ENCODE measurements at places on chromosomes 7 and 10.

GRCh38 chr10:48677625-48678024 lies 7.0 kb upstream of the WDFY4 start:
- DNase-seq = no peak

- no peak for DNase-seq
These were observed 3.0 kb upstream of the CALHM3 start for GRCh38 chr10:103481974-103482531.

DNA sequence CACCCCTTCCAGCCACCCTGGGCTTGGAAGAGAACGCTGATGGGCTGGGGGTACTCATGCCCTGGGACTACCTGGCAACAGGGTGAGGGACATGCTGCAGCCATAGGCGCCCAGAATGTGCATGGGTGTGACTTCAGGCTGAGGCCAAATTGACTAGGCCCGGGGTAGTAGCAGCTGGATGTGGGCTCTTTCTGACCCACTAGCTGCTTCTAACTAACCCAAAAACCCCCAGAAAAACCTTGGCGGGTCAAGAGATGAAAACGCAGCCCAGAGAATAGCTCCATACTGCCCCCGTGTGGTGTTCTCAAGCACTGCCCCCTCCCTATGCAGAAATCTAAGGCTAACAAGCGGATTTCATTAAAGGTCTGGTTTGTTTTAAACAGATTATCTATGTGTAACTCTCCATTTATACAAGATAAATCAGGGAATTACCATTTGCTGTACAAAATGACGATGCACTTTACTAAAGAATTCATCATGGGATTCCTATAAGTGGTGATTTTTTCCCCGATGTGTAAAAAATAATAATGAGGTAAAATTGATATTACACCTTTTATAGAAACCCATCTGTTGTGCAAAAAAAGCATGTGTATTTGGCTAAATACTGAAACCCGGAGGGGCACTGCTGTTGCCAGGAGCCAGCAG lies 4.2 kb downstream of the SMARCD3 start:
- DNase-seq = peak; percentile 70

DNA sequence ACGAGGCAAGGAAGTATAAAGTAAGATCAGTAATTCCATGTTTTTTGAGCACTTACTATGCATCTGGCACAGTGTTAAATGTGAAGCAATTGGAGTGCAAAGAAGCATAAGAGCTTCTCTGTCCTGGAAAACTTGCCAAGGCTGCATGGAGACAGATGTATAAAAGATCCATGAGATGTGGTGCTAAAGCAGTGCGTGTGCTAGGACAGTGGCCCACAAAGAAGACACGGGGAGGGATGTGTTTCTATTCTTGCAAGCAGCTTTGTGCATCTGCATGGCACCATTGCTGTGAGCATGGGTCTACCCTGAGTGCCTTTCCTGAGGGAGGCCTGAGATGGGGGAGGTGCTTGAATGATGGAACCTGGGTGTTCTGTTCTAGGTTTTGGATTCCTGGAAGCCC lies 5.1 kb upstream of the CDHR3 start:
- no peak for DNase-seq

DNA sequence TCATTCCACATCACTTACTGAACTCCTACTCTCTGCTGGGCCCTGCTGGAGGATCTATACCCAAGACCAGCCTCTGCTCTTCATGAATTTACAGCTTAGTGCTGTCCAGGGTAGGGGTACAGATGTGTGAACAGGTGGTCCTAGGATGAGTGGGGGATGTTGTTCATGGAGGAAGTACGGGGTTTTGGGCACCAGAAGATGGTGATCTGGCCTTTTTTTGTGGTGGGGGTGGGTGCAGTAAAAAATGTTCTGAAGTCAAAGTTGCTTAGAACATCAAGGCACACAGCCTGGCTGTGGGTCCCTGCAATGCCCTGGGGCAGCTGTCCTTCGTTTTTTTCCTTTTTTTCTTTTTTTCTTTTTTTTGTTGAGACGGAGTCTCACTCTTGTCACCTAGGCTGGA lies 34.2 kb upstream of the GNA12 start:
- no peak for DNase-seq

DNA sequence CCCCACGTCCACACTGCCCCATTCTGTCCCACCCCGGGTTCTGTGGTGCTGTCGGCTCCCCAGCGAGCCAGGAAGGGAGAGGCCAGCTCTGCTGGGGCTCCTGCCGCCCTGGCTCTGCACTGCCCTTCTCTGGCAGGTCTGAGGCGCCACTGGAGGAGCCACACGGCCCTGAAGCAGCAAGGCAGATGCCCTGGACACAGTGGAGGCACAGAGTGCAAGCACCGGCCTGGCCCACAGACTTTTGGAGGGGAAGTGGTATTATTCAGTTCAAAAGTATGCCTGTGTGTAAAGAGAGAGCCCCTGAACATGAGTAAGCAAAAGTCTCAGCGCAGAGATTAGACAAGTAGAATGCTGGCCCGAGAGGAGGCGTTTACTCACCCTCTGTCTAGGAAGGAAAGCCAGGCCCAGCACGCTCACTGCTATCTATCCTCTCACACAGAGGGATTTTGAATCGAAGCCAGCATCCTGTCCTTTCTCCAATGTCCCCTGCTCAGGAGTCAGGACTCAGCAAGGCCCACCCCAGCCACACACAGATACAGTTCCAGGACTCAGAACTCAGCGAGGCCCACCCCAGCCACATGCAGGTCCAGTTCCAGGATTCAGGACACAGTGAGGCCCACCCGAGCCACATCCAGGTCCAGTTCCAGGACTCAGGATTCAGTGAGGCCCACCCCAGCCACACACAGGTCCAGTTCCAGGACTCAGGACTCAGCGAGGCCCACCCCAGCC lies 115.0 kb downstream of the EGFR start:
- no peak for DNase-seq

DNA sequence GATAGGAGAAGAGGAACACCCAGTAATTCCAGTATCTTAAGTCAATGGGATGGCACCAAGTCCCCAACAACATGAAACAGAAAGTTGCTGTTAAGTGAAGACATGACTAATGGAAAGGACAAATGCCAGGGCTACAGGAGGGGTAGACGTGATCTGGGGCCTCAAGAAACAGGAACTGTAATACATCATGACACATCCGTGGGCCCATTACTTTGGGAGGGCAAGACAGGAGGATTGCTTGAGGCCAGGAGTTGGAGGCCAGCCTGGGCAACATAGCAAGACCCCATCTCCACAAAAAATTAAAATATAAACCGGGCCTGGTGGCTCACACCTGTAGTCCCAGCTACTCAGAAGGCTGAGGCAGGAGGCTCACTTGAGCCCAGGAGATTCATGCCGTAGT lies 408.6 kb upstream of the PRKCQ start:
- peak; percentile 12 for DNase-seq

DNA sequence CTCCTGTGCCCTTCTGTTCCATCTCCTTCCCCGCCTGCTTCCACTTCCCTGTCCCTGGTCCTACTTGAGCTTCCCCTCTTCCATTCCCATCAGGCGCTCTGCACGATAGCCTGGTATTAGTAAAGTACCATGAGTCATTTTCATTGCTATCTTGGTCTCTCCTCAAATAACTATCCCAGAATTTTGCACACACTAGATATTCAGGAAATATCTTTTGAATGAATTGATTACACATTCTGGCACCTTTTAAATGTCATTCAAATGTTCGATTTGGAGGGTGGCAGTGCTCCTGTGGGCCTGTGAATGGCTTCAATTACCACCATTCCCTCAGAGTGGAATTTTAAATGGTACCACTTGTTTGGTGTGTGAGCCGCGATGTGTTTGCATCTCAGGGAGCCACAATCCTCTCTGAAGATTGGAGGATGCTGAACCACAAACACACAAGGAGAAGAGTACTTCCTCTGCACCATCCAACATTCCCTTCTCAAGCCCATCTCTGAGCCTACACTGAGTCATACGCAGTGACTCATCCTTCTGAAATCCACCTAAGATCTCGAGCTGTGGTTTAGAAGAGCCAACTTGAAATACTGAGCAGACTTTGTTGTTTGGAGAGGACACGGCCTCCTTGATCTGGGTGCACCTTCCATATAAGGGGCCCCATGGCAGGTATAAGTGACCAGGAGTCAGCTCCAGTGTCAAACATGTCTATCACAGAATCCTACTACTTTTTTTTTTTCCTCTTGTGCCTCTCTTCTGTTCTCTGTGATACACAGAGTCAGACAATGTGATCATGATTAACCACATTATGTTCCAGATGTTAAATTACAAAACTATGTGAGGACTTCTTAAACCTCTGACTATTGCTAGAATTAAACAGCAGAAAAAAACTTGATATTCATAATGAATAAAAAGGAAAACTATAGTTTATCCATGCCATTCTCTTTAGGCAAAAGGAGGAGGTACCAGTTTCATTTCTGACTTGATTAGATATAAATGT lies 81.9 kb downstream of the BMPER start:
- no peak for DNase-seq

DNA sequence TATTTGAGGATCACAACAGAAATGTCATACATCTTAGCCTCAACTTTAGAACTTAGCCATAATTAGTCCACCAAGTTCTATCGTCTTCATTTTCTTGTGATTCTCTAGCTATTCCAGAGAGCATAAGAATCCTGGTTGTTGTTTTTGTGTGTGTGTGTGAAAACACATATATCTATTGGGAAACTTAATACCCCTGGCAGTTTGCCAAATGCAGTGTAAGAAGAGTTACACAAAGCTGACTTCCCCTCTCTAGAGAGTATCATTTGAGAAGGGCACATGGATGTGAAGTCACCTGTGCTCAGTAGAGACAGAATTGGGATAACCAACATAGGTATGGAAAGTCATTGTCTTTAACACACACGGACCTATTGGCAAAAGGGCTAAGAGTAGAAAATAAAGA lies 19.3 kb downstream of the FOXI2 start:
- no peak for DNase-seq

Data from stimulated activated CD4-positive, alpha-beta T cell treated with anti-CD3 and anti-CD28 coated beads, Interleukin-15, amount 100 ng/mL, for 24 hours (primary cell).